Activated CD8-positive, alpha-beta memory T cell treated with anti-CD3 and anti-CD28 coated beads for 1 hour (primary cell): ENCODE measurements at places on chromosomes 3 and 15.

DNA sequence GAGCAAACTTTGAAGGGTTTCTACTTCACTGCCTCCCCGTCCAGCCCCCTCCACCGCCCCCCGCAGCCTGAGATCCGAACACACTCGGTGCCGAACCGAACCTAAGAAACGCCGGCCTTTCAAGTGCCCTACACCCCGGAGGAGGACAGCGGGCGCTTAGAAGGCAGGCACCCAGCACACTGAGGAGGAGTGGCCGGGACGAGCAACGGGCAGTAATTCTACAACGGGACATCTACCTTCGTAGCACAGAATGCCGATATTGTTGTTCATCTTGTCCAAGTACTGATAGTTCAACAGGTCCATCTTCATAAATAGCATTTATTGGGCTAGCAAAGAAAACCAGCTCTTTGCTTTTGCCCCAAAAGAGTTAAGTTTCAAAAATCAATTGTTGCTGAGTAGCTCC is 513 bp downstream of the VGLL4 start:
- no peak for DNase-seq

GRCh38 chr3:159884661-159885402 is 103.8 kb upstream of the IL12A start:
- no peak for DNase-seq

DNA sequence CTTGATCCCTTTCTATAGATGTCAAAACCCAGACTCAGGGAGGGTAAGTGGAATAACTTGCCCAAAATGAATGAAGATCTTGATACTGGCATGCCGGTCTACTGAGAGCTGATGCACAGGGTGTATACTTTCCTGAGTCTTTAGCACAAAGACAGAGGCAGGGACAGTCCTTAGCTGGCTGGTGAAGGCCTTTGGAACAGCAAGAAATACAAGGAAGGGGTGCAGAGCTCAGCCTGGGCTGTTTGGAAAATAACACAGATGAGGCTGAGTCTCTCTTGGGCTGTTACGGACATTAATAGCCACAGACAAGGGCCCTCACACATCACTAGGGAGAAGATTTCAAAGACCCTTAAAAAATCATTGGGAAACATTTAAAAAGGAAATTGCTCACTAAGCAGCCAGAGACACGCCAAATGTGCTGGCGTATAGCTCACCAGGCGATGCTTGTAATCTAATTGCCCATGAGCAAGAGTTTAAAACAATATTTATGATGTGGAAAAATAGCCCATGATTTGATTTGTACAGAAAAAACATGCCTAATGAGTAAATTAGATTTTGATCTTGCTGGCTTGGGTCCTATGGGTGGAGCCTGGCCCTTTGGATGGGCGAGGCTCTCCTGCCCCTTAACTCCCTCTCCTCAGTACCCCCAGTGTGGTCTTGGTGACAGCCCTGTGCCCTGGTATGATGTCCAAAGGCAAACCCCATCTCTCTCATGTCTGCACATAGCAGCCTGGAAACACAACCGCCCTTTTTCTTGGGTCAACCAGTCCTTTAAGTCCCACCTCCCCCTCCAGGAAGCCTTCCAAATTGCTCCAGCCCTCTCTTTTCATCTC is 81.8 kb upstream of the MRPS22 start:
- DNase-seq = no peak

DNA sequence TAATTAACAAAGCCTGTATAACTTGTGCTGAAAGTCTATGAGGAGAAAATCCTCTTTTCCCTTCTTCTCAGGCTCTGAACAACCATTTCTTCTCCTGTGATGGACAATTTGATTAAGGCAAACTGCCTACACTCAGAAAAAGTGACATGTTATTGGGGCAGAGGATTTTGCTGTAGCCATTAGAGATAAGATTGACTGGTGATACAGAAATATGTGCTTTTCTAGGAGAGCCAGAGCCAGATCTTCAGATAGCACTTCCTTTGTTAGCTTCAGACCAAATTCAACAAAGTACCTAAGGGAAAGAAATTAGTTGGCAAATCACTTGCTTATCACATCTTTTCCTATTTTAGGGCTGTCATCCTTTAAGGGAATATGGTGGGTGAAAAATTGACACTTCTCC is 259.9 kb downstream of the ARPP21 start:
- no peak for DNase-seq

- no peak for DNase-seq
Measured at GRCh38 chr3:151384741-151385174, at the start of gene P2RY12. Gene P2RY12 (minus strand): TSS chr3:151384753. CDS start chr3:151338845, 45,908 bp downstream.
